ENCODE measurements at places on chromosomes 3 and 15.

GRCh38 chr3:150068440-150069153 lies 97.9 kb upstream of the PFN2 start:
- no peak for DNase-seq

DNA sequence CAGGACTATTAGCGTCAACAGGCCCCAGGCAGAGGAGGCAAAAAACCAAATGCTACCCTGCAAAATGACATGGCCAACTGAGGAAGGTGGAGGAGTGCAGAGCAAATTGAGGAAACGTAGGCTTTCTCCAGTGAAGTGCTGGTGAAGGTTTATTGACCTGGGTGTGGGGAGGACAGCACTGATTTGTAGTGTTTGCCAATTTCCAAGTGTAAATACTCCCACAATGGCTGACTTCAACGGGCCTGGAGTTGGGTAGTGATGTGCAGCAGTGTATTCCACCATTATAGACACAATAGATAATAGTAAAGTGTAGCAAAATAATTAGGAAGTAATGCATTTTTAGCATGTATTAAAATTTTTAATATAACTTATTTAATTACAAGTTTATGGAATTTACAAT lies 32.2 kb upstream of the TPM1 start:
- no peak for DNase-seq

DNA sequence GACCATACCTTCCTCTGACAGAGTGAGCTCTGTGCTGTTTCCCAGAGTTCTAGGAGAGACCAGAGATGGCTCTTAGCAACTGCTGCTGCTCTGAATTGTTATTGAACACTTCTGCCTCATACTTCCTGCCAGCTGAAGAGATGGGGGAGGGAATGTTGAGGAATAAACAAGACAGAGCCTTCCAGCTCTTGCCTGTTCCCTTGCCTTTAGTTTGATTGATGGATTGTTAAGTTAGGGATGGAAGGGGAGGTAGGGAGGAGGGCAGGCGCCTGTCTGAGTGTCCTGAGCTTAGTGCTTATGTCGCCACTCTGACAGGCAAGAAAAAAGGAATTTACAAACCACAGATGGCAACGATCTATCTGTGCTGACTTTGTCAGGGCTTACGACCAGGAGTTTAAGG lies 42.8 kb downstream of the ZNF609 start:
- no peak for DNase-seq

DNA sequence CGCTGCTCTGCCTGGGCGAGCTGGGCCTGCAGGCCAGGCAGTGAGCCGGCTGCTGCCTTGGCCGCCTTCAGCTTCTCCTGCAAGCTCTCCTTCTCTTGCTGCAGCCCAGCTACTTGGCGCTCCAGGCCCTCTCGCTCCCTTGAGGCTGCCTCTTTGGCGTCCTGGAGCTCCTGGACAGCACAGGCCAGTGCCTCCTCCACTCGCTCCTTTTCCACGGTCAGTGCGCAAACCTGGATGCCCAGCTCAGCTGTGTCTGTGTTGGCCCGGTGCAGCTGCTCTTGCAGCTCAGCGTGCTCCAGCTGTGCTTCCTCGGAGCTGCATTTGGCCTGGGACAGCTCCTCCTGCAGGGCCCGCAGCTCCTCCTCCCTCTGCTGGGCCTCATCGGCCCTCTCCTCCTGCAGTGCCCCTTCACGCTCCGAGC lies 23.1 kb downstream of the CXCR6 start:
- no peak for DNase-seq

DNA sequence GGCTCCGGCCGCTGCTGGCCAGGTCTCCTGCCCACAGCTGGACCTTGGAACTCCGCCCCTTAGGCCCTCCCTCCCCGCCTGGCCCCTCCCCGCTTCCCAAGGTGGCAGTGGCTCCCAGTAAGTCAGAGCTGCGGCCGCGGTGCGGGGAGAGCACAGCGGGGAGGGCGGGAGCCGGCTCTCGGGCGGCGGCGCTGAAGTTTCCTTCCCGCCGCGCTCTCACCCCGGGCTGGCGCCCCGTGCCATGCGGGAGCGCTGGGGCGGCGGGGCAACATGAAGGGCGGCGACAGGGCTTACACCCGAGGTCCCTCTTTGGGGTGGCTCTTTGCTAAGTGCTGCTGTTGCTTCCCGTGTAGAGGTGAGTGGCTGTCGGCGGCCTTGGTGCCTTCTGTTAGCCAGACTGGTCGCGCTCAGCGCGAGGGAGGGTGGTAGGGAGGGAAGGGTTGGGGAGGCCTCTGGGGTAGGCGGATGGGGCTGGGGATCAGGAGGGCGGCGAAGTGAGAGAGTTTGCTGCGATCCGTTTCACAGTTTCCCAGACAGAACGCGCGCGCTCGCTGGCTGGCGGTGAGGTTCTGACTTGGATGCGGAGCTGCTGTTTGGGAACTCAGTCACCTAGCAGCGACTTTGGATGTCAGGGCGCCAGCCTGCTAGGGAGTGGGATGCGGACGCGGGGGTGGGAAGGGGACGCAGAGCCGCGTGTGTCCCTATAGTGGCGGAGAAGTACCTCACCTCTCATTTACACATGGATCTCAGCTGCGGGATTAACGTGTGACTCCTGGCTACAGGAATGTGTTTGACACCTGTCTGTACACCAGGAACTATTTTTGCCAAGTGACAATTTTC lies 145.5 kb upstream of the UMPS start:
- DNase-seq, result peak; percentile 21

GRCh38 chr15:51907136-51907862 lies 64.3 kb downstream of the LEO1 start:
- no peak for DNase-seq

DNA sequence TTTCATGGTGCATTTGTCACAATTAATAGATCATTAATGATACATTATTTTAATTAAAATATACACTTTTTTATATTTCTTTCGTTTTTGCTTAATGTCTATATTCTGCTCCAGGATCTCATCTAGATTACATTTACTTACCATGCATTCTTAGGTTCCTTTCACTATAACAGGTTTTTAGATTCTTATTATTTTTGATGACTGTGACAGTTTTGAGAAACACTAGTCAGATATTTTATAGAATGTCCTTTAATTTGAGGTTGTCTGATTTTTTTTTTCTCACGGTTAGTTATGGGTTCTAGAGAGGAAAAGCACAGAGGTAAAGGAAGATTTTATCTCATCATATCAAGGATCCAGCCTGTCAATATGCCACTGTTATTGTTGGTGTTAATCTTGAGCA lies 595.8 kb upstream of the BCHE start:
- DNase-seq, result no peak

Measured in GM19239 (cell line).